ENCODE measurements at places on chromosomes 16 and 17. TPM values are rescaled to one million over a fixed set of nuclear protein-coding genes. Genes with fewer than 3 reads are reported as not detected.

Gene C17orf67
- polyA plus RNA-seq, result 0.79 TPM

Gene MRPL28
- polyA plus RNA-seq, result 222 TPM

Gene AIPL1
- not detected for polyA plus RNA-seq

Gene MYH2
- polyA plus RNA-seq, result not detected

Gene TMEM238L
- polyA plus RNA-seq, result not detected

Gene KPNA2
- polyA plus RNA-seq, result 214 TPM

- no peak for DNase-seq
Measured at GRCh38 chr16:30430428-30430970, 669 bp upstream of the DCTPP1 start.

- DNase-seq, result no peak
Measured at GRCh38 chr17:78164748-78165607, 3.4 kb upstream of the SYNGR2 start.

GRCh38 chr16:22659933-22660332 lies 149.2 kb downstream of the NPIPB5 start:
- no peak for DNase-seq

- DNase-seq, result peak; percentile 74
Measured at GRCh38 chr17:38871247-38872015, 1.6 kb downstream of the LASP1 start.

DNA sequence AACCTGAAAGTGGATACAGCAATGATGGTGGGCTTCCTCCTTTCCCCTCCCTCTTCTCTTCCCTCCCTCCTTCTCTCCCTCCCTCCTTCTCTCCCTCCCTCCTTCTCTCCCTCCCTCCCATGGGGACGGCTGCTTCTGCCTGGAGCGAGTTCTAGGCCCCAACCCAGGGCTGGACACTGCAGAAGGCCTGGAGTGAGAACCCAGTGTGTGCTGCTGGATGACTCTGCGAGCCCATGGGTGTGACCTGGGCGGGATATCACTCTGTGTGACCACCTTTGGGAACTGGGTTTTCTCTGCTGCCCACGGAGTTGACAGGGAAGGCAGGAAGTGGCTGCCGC lies 242.6 kb upstream of the GSE1 start:
- DNase-seq, result no peak

DNA sequence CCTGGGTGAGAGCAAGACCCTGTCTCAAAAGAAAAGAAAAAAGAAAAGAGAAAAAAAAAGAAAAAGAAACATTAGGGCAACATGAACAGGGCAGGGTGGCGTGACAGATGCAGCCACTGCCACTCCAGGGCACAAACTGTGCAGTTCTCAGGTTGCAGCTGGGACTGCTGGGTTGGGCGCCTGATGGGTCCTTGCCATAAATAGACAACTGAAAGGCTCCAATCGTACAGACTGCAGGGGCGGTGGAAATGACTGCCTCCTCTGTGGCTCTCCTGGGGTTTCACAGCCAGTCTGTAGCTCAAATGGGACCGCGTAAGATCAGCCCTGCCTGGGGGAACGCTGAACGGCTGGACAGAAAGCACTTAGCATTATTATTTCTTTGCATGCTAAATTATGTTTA lies 130.7 kb downstream of the CPPED1 start:
- no peak for DNase-seq

DNA sequence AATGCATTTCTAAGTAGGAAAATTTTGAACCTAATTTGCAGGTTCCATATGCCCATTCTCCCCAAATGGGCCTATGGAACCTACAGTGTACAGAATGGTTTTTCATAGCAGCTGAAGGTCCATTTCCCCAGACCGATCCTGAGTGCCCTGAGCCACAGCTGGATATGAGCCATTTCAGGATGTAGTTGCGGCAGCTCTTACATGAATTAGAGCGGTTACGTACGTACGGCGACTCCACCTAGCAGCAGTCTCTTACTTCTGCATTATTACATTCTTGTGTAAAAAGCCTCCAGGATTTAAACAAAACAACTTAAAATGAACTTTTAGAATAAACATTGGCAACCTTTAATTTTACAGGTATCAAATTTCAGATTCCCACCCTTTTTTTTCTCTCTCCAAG lies 225.3 kb downstream of the SNX29 start:
- DNase-seq, result no peak

- DNase-seq, result no peak
Measured at GRCh38 chr17:8430966-8431365, 4.7 kb upstream of the NDEL1 start.

DNA sequence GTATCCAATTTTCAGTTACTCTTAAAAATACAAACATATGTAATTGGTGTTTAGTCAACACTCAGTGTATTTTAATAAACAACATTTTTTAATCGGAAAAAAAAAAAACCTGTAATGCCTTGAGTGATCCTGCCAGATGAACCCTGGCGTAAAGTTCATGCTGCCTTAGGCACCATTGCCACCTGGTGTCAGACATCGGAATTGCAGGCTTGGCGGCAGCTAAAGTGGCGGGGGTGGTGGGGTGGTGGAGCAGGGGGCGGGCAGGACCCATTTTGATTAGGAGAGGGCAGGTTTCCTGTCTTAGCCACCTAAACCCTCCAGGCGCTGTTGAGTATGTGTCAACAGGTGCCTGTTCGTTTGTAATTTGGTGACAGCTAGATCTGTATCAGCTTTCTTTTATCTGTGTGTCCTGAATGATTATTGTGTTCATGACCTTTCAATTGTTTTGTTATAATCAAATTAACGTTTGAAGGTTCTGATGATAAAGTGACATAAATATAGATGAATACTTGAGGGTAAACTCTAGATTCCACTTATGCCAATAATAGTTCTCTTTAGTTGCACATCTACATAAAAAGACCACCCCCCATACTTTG lies 588.7 kb downstream of the CDH13 start:
- no peak for DNase-seq

GRCh38 chr16:66692341-66692740 lies 4.2 kb downstream of the CMTM4 start:
- DNase-seq, result peak; percentile 87

- no peak for DNase-seq
Measured at GRCh38 chr16:27822529-27822928, 241.0 kb downstream of the GSG1L start.

GRCh38 chr17:37485938-37486570 lies 3.6 kb upstream of the DUSP14 start:
- DNase-seq, result no peak

DNA sequence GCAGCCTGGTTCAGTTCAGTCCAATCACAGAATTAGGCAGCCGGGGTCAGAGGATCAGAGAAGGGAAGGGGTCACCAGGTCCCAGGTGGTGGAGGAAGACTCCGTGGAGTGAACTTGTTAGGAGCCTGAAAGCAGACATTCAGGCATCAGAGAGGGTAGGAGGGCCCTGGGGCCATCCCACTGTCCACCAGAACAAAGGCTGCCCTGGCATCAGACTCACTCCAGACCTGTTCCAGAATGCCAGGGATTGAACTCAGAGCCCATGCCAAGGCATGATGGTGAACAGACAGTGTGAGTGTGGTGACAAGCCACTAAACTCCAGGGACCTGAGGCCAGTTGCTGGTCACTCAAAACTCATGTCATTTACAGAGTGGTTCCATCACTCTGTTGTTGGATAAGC lies 37.6 kb downstream of the B4GALNT2 start:
- DNase-seq, result no peak

GRCh38 chr16:1281517-1281916 lies 25.6 kb downstream of the TPSD1 start:
- DNase-seq, result no peak

- no peak for DNase-seq
Measured at GRCh38 chr17:8963647-8964258, 1.8 kb downstream of the PIK3R5 start.
